Activated naive CD4-positive, alpha-beta T cell treated with anti-CD3 and anti-CD28 coated beads, Interleukin-2, amount 50 U/mL, for 16 hours (primary cell): ENCODE measurements at places on chromosomes 3 and 15.

GRCh38 chr3:114139836-114140235 lies 39.0 kb downstream of the DRD3 start:
- no peak for DNase-seq

DNA sequence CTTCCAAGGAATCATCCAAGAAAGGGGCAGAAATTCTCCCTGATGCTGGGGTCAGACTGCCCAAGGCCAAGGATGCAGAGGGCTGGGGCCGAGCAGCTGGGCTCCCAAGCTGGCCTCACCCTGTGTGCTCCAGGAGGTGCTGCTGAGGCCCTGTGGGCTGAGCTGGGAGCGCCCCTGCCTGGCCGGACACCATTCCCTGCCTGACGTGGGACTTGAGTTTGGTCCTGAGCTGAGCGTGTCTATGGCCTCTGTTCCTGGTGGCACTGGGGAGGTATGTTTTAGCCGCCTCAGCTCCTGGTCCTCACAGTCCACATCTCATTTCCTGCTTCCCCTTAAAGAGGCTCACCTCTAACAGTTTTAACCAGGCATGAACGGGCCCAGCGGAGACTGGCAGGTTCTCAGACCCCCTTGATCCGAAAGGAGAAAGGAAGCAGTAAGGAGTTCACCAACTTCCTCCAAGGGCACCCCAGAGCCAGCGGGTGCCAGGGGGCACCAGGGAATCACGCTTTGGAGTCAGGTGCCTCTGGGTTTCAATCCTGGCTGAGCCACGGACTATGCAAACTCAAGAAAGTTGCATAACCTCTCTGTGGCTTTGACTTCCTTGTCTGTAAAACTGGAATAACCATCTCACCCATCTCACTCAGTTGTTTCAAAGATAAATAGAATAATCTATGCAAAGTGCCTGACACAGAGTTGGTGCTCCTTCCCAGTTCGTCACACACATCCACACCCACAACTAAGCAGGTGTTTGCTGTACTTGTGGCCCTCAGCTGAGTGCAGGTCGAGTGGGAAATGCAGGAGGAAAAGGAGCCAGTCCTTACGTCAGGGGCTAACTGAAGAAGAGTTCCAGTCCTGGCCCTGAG lies 48.6 kb downstream of the SLC12A8 start:
- no peak for DNase-seq

DNA sequence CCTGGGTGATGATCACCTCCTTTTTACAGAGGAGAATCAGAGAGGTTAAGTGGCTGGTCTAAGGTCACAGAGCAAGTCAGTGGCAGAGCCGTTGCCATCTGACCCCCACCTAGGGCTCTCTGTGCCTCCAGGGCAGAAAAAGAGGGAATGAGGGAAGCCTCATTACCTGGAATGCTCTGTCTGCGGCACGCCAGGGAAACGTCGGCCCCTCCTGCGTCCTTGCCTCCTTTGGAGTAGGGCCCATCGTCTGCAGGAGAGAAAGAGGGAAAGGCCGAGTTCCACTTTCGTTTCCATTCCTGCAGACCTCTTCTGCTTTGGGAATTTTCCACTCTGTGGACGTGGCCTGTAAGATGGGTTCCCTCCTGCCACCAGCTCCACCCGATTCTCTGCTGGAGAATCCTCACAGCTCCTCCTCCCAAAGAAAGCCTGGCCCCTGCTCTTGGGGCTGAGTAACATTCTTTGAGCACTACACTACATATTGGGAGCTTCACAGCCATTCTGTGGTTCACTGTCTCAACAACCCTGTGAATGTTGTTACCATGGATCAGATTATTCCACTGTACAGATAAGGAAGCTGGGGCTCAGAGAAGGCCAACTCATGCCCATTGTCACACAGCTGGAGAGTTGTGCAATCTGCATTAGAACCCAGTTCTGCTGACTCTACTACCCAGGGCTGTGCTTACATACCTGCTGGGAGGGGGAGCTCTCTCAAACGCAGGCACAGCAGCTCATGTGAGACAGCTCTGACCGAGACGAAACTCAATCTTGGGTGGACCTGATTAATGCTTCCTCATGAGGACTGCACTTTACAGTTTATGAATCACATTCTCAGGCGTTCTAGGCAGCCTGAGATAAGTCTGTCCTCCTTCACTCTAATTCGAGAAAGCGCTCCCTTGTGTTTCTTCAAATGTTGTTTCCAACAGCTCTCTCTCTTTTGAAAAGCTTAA lies 14.2 kb downstream of the GRIP2 start:
- no peak for DNase-seq

DNA sequence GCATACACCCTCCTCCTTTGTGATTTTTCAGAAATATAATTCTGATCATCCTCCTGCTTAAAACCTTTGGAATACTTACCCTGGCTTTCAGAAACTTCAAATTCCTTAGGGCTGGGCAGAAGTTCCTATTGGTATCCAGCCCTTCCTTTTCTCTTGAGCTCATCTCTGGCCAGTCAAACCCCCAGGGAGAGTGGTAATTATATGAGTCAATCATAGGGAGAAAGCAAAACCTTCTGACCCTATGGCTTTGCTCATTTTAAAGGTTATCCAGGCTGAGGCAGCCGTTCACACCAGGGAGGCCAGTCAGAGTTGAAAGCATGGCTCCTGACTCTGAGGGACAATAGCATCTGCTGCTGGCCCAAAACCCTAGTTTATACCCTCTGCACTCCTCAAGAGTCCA lies 23.9 kb upstream of the CTNNB1 start:
- DNase-seq: no peak

GRCh38 chr3:133956982-133957381 lies 61.3 kb upstream of the RAB6B start:
- no peak for DNase-seq

DNA sequence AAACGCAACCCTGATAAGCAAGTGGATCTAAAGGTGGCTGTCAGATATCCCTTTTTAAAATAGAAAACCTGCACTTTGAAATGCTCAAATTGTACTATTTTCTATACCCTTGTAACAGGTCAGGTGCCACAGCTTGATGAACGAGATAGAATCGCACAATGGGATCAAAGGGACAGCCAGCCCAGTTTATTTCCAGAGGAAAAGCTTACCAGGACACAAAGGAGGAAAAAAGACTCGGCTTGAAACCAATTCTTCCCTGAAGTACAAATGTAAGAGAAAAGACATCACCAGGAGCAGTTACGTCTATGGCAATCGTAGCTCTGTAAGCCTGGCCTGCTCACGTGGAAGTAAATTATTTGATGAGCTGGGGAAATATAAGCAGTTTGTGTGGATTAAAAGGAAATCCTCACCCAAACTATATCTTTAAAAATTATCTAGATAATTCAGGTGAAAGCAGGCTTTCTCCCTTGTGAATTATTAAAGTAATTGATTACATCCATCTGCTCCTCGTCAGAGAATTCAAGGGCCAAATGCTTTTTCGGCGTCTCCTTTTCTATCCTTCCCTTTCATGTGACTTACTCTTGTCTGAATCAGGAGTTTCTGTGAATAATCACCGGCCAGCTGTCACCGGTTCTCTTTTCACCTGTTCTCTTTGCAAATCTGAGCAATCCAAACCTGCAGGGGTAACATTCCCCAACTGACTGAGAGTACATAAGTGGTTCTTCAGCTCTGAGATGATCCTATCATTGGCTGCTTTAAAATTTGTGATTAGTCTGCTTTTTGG lies 339.2 kb upstream of the ONECUT1 start:
- no peak for DNase-seq

GRCh38 chr3:110026421-110026820 lies 689.1 kb upstream of the DPPA4 start:
- DNase-seq: no peak

GRCh38 chr3:123757281-123757940 lies 126.7 kb downstream of the MYLK start:
- no peak for DNase-seq

DNA sequence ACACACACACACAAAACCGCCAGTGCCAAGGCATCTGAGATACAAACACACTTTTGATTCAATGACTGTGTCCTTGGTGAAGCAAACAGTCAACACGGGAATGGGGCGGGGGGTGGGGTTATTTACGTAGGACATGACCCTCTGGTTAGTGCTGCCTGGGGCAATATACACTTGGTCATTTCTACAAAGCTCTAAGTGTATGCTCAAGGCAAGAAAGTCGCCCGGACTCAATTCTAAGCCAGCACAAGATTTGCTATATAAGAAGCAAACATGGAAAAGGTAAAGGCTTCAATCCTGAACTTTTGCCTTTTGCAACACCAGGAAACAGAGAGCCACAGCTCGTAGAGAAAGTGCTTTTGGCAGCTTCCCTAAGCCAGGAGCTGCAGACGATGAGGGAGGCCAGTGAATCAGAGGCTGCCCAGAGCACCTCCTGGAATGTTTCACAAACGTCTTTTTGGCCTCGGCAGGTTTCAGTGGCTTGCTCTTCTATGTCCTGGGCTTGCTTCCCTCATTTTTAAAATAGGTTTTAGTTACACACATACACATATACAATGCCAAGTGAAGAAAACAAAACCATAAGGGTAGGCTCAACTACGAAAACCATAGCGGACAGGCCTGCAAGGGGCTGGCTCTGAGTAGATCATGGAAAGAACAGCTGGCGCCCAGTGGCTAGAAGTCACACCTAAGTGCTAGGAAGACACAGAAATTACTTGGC lies 73.6 kb downstream of the TM4SF4 start:
- no peak for DNase-seq

DNA sequence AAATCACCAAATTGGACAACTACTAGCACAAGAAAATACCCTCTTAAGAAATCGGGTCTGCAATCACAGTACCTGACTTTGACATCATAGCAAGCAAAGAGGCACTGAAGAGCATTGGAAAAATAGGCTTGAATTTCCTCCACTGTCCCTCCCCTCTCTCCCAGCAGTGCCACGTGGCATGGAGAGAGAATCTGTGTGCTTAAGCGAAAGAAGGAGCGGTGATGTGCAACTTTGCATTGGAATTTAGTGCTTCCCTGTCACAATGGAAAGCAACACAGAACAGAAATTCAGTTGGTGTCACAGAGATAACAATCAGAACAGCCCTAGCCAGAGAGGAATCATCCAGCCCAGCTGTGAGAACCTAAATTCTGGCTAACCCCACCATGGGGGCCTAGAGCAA lies 207.5 kb upstream of the SLITRK3 start:
- no peak for DNase-seq

DNA sequence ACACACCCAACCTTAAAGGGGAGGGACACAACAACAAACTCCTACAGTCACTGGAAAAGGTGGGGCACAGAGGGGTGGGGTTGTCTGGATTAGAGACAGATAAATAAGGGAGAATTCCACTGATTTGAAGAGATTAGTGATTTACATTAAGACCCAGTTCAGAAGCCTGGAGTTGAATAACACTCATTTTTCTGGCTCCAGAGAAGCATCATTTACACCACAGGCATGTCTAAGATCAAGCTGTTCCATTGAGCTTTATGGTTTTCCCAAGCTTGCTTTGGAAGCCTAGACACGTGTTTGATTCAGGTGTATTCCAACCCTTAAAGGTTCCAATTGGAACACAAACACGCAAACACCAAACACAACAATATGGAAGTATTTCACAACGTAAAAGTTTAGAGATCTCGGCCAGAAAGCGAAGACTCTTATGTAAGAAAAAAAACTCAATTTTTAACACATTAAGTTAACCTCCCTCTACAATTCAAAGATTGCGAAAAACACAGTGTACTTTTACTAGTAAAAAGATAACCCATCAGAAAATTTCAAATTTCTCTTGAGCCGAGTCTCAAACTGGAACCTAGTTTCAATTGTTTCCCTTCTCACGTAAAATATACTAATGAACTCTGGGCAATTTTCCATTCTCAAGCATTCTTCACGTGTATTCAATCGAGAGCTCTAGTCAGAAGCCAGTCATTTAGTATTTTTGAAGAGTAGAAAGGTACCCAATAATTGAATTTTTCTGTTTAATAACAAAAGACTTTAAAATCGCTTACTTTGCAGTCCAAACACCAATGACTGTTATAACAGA lies 2.1 kb downstream of the TRA2B start:
- DNase-seq: no peak
